ENCODE measurements at places on chromosomes 5 and 9.

DNA sequence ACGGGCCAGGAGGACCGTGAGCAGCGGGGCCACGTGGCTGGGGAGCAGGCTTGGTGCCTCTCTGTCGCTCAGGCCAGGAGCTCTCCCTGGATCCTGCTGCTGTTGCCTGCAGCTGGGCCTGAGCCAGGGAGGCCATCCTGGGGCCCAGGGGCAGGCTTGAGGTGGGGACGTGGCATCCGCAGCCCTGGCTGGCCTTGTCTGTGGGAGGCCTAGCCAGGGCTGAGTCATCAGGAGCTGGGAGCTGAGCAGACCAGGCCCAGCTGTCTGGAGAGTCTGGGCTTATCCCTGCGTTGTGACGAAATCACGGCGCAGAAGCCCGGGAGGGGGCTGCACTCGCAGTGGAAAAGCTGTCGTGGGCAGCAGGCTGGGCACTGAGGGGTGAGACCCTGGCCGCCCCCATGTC, 138.8 kb upstream of the COL5A1 start:
- no peak for DNase-seq

GRCh38 chr5:50751064-50751657, 84.7 kb downstream of the PARP8 start:
- DNase-seq, result peak; percentile 10

DNA sequence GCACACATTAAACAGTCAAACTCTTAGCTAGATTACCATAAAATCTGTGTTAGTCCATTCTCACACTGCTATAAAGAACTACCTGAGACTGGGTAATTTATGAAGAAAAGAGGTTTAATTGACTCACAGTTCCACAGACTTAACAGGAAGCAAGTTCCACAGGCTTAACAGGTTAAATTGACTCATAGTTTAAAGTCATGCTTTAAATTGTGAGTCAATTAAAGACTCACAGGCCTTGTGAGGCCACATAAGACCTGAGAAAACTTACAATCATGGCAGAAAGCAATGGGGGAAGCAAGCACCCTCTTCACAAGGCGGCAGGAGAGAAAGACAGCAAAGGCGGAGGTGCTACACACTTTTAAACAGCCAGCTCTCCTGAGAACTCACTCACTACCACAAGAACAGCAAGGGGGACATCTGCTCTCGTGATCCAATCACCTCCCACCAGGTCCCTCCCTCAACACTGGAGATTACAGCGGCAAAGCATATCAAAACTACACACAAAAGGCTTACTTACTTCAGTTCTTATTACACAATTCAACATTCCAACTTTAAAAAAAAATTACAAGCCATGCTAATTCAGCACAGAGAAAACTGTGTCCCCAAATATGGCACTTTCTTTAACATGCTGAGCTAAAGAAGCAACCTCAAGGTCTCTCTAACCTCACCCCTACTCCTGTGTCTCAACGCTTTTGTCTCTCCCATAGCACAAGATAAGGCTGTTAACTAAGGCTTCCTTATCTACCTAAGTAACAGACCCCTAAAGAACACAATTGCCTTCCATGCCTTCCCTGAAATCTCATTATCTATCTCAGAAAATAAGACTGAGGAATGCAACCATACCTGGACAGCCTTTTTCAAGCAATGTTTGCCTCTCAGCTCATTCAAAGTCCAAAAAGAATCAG, 805.1 kb downstream of the NR2F1-AS1 start:
- DNase-seq, result no peak

GRCh38 chr5:35056686-35057085, 8.9 kb upstream of the AGXT2 start:
- no peak for DNase-seq

- DNase-seq, result no peak
These were observed 92.7 kb upstream of the C6 start for GRCh38 chr5:41306005-41306404.

DNA sequence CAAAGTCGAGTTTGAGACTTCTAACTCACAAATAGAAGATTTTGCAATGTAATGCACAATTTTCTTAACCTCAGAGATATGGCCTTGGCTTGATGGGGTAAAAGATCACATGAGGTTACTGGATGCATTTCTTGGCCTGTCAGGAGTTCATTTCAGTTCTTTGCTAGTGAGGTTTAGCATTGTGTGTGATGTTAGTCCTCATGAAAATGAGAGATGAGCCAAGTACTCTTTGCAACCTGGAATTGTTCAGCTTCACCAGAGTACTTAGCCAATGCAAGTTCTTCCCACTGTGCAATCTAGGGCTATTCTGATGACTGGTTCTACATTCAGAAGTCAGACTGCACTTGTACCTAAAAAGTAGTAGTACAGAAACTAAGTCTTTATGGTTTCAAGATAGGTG, 24.9 kb downstream of the GNAQ start:
- no peak for DNase-seq

DNA sequence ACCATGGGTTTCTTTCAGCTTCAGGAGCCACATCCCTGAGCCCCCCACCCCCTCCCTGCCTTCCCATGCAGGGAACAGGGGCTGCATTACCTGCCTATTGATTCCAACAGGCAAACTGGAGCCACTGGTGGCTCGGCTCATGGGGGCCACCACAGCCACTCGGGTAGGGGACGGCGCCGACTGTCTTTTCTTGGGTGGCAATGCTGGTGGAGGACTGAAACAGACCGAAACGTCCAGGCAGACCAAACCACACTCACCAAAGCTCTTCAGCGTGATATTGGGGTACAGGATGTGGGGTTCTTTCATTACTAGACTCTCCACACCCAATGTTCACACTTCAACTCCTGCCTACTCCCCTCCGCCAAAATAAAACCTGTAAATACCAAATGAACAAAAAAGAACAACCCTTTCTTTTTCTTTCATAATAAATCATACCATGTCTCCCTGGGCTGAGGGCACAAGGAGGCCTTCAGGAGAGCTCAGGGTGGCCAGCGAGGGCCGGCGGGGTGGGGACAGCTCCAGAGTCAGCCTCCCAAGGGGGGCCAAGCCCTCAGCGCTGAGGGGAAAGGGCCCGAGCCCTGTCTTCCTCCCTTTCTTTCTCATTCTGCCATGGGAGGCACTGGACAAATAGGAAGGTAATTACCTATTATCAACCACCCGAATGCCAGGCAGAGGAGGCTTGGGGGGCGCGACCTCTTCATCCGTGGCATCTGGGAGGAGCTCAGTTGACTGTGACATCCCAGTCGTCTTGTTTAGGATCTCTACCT, 83.3 kb downstream of the PRRT1B start:
- DNase-seq, result no peak

GRCh38 chr5:27494887-27495286, 456.5 kb upstream of the CDH9 start:
- no peak for DNase-seq

GRCh38 chr5:75337366-75338021, 474 bp downstream of the HMGCR start:
- DNase-seq, result no peak

DNA sequence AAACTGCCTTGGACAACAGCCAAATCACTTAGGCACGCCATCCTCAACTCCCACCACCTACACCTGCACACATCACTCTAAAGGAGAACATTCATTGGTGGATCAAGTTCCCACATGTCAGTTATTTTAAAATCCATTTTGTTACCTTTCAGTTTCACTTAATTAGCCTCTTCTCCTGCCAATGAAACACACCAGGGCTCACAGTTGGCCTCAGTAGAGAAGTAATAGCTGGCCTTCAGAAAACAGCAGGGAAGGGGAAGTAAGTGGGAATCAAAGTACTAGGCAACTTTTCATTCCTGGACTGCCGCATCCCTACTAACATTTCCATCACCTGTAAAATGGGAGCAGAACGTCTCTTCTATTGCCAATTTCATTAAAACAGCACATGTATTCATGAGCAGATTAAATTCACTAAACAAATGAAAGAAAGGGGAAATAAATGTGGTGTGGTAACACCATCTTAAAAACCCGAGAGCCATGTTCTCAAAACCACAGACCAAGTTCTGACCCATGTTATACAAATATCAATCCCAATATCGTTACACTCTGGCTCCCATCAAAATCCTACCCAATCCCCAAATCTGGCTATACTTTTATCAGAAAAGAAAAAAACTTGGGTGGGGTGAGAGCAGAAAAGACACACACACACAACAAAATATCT, 1.7 kb downstream of the SIL1 start:
- no peak for DNase-seq

DNA sequence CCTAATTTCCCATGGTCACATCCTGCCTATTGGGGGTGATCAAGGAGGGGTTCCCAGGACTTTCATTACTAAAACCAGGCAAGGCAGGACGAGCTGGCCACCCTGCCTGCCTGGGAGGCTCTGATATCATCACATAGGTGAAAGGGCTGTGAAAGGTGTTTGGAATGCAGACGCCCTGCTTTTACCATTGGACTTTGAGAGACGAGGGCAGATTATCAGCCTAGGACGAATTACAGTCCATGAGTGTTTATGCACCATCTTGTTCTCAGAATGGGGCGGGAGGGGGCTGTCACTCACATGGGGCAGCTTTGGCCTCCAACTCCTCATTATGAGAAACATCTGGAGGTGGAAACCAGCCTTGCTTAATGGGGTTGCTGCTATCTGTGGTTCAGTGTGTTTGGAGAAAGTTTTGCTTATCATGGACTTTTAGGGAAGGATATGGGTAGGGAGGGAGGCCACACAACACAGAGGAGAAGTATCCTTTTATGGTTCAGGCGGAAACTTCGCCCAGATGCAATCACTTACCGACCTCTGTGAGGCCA, 69.8 kb upstream of the UBTD2 start:
- DNase-seq, result no peak

- DNase-seq, result peak; percentile 34
These were observed 89.5 kb upstream of the GRIA1 start for GRCh38 chr5:153400931-153401330.

GRCh38 chr5:136311999-136312398, 53.3 kb downstream of the TRPC7 start:
- no peak for DNase-seq

GRCh38 chr5:55101556-55102276, 730 bp upstream of the GZMA start:
- no peak for DNase-seq

GRCh38 chr5:40416098-40416497, 263.6 kb upstream of the PTGER4 start:
- no peak for DNase-seq

DNA sequence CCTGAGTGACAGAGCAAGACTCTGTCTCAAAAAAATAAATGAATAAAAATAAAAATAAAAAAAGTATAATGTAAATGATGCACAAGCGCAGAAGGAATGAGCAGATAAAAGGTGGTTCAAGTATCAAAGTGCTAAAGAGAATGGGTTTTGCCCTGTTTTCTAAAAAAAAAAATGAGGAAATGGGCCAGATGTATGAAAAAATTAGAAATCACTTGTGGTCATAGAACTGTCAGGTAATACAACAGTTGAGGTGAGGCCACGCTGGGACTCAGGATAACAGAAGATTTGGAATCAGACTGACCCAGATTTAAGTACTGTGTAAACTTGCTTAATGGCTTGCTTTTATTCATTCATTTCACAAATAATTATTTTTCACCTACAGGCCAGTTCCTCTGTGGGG, 69.8 kb downstream of the MAPKAP1 start:
- no peak for DNase-seq

GRCh38 chr9:112378328-112379176, 1.4 kb upstream of the HSDL2 start:
- no peak for DNase-seq

DNA sequence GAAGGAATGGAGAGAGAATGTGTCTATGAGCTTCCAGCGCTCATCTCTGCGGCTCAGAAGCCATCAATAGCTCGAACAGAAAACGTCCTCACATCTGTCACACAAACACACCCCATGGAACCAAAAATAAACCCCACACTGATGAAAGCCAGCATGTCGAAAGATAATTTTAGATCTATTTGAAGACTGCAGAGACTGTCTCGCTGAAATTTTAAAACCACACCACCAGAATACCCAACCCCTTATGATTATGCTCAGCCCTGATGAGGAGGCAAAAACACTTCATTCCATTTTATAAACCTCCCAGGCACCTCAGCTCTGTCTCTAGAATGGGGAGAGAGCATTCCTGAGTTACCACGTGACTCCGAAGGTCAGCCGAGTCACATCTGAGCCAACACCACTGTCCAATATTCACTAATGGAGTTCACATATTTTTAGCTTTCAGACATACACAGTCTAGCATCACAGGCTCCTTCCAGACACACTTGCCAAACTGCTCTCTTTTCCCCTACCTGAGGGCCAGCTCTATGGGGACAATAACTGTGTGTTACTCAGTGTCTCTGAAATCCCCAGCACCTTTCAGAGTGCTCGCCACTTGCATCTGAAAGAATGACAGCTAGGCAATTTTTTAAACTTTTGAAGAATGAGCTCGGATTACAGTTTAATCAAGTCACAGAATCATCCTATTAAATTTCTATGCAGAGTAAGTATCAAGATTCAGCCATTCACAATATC, 63.2 kb downstream of the SERINC5 start:
- DNase-seq, result no peak

GRCh38 chr9:135083831-135084230, 3.6 kb upstream of the OLFM1 start:
- no peak for DNase-seq

GRCh38 chr5:38446029-38446522, 110.4 kb downstream of the LIFR start:
- no peak for DNase-seq

DNA sequence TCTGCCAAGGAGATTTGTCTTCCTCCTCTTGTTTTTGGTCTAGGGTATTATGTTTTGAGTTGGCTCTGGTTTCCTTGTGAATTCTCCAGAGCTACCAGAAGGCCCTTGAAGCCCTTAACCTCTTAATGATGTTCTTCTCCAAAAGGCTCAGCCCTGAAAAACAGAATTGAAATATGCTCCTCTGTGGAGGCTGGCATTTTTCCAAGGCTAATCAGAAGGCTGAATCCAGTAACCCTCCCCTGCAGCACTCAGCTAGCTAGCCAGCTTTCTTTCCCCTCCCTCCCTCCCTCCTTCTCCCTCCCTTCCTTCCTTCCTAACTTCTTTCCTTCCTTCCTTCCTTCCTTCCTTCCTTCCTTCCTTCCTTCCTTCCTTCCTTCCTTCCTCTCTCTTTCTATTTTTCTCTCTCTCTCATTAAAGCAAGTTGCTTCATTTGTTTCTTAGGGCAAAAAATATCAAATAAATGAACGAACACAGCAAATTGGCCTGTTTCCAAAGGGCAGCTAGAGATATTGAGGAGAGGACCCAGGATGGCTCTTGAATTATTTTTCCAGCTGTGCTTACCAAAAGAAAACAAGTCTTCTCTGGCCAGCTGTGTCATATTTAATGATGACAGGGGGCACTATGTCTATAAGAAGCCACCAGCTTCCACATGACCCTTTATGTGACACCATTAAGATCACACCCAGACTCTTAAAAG, 38.7 kb downstream of the JAKMIP2 start:
- peak; percentile 39 for DNase-seq

GRCh38 chr9:22124263-22125011, 115.3 kb upstream of the CDKN2B start:
- no peak for DNase-seq
